NB4 (cell line): ENCODE measurements at places on chromosomes 11 and 22.

GRCh38 chr11:88345408-88345807 is 7.9 kb upstream of the CTSC start:
- peak; percentile 77 for DNase-seq

DNA sequence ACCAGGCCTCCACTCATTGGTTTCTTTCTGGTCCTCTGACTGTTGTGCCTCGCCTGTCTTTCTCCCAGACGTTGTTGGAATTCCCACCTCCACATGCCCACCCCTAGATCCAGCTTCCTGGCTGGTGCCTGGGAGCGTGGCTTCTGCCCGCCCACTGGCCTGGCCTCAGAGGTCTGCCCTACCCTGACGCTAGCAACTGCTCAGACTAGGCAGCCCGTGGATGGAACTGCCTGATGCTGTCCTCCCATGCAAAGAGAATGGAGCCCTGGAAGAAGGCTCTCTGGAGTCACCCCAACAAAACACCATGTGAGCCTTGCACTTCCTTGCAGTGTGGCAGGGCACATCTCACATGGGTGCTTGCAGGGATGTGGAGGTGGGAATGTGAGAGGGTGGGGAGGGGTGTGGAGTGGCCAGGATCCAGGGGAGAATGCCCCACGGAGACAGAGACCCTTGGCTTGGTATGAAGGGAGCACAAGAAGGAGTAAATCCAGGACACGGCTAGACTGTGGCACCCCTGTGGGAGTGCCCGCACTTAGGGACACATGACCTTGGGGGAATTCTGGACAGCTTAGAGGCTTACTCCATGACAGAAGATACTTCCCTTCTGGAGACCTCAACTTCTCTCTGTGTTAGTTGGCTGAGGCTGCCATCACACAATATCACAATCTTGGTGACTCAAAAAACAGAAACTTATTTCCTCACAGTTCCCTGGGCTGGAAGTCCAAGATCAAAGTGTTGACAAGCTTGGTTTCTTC is 22.5 kb upstream of the ADA2 start:
- DNase-seq: peak; percentile 27

DNA sequence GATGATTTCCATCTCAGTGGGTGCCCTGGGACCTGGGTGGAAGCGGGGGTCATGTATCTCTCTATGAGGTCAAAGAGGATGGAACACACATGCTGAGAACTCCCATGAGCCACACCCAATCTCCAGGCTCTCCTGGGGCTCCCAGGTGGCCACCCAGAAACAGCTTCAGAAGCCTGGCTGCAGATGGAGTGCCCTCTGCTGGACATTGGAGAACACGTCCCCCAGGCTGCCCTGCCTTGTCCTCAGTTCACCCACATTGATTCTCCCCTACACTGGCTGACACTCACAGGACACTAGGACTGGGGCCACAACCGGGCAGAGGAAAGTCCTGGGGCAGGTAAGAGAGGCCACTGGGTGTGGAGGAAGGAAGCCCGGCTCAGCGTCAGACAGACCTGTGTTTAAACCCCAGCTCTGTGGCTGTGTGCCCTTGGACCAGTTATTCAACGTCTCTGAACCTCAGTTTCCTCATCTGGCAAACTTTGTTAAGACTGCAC is 4.5 kb upstream of the NOL12 start:
- DNase-seq: peak; percentile 86

DNA sequence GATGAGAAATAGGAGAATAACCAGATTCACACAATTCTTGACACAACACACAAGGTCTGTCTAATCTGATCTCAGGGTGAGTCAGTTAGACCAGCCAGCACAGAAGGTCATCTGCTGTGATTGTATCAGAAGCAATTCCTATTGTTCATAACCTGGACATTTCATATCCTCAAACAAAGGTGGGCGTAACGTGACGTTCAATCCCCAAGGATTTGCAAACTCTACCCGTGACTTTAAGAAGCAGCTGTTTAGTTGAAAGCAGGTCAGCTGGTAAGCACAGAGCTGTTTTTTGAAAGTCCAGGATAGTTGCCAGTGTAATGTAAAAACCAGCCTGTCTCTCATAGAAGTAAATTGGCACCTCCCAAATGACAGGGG is 385.1 kb downstream of the DCDC1 start:
- DNase-seq: no peak

GRCh38 chr11:111361874-111362273 is 17.2 kb downstream of the POU2AF1 start:
- no peak for DNase-seq

- no peak for DNase-seq
Observed at GRCh38 chr11:117627259-117627658, 169.8 kb downstream of the DSCAML1 start.

DNA sequence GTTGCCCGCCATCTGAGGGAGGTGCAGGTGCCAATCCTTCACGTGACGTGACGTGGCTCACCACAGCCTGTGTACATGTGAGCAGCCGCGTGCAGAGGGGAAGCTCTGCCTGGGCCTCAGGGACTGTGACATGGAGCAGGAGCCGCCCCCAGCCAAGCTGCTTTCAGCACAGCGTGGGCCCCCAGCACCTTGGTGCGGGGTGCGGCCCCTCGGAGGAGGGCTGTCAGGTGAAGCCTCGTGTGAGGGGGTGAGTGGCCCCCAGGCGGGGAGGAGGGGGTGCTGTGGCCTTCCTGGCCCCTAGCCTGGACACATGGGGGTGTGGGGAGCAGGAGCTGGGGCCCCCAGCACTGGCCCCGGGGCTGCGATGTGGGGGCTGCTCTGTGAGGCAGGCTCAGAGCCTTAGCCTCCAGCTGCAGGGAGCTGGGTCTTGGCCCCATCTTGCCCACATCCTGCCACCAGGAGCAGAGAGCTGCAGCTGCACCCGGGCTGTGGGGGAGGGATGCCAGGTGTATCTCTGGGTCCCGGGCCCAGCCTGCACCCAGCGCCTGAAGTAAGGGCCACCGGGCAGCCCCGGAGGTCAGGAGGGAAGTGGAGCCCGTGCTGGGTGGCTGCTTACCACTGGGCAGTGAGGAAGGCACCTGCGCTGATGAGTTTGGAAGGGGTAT is at the start of gene ADORA2A:
TSS of gene ADORA2A (plus strand) at position 100 of the 665 bp plus-strand sequence. CDS start 5,806 bp downstream, outside the sequence.
- DNase-seq: peak; percentile 77

DNA sequence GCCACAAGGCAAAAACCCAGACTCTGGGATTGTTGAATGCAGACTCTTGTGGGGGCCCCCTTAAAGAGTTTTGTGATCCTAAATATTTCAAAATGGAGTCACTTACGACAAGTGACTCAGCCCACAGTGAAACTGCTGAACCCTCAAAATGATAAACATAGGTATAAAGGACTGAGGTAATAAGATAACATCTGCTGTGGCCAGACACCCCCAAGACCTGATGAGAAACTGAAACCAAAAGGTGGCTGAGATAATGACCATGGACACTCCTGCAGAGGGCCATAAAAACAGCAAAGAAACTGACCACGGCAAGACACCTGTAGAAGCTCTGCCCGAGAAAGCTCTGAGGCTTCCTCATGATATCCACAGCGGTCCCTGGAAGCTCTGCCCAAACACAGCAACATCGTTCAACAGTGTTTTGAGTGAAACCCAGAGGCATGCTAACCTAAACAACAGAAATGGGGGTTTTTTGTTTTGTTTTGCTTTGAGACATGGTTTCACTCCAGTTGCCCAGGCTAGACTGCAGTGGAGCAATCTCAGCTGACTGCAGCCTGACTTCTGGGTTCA is 1.6 kb upstream of the PLAAT4 start:
- DNase-seq: peak; percentile 21

- no peak for DNase-seq
Observed at GRCh38 chr11:75472081-75472732, 39.2 kb upstream of the KLHL35 start.

- no peak for DNase-seq
Observed at GRCh38 chr11:62152245-62153086, 28.7 kb downstream of the INCENP start.

- DNase-seq: peak; percentile 65
Observed at GRCh38 chr11:65419772-65420481, 2.7 kb upstream of the NEAT1 start.

DNA sequence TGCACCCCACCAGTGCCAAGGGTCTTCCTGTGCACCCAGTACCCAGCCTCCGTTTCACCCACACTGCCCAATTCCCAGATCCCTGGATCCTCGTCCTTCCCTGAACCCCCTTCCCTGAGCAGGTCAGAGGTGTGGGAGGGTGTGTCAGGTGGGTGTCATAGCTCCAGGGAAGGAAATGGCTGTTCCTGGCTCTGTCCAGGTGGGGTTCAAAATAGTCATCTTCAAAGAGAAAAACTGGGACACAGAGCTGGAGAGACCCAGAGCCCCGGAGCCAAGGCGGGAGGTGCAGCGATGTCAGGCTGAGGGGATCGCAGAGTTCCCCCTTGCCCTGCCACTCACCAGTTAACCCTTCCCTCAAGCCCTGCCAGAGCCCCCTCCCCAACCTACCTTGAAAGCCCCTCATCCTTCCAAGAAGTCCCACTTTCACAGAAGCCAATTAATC is 698 bp downstream of the C1QTNF4 start:
- DNase-seq: no peak

DNA sequence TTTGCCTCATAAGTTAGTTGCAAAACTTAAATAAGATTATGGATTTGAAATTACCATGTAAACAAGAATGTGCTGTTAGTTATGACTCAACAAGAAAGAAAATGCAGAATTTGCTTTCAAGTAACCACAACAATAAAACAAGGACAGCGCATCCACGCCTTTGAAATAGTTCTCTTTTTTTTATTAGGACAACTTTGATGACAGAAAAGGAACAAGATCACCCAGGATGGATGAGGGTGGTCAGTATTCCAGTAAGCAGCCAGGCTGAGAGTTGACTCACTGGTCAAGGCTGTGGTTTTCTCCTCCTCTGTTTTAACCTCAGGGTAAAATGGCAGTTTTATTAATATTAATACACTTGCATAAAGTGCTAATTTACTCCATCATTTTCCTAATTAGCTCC is 544.4 kb downstream of the OPCML start:
- no peak for DNase-seq

GRCh38 chr22:38214302-38215056 is 12.7 kb downstream of the MAFF start:
- DNase-seq: no peak

GRCh38 chr11:33692013-33692504 is 8.6 kb downstream of the C11orf91 start:
- DNase-seq: no peak

GRCh38 chr11:14399087-14399486 is 40.1 kb upstream of the RRAS2 start:
- DNase-seq: no peak

- DNase-seq: no peak
Observed at GRCh38 chr22:45917146-45917545, 59.8 kb downstream of the WNT7B start.

GRCh38 chr11:88521399-88521798 is 183.9 kb upstream of the CTSC start:
- no peak for DNase-seq

DNA sequence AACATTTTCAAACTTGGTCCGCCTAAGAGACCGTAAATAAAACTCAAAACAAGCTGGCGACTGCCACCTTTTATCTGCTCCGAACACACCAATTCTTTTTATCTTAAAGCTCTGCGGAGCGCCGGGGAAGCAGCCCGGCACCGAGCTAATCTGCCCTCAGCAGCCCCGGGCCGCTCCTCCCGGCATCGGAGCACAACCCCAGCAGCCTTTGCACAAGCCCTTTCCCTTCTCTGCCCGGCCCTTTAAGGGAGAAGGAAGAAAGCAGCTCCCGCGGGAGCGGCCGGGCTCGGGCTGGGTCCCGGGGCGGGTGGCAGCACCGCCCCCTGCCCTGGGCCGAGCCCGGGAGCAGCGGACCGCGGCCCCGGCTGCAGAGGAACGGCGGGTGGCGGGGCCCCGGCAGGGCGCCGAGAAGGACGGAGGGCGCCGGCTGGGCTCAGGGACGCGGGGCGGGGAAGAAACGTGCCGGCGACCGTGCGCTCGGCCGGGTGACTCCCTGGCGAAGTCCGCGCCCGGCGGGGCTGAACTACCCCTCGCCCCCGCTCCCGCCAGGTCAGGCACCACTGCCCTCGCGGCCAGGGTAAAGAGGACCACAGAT is 133.6 kb upstream of the C11orf58 start:
- DNase-seq: peak; percentile 29

GRCh38 chr22:23063539-23064380 is 6.6 kb upstream of the GNAZ start:
- DNase-seq: no peak

GRCh38 chr11:10785146-10785474 is 23.6 kb downstream of the EIF4G2 start:
- DNase-seq: no peak

DNA sequence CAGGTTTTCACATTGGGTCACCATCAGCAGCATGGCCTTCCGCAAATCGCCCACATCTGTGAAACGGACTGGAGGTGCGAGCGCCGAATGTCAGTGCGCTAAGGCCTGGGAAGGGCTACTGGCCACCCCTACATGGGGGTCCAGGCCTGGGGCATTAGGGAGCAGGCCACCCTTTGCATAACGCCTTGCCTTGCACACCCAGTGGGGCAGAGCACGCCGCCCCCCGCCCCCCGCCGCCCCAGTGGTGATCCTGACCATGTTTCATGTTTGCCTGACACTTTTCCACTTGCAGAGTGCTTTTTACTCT is 2.6 kb downstream of the GRK2 start:
- no peak for DNase-seq

- peak; percentile 73 for DNase-seq
Observed at GRCh38 chr11:93199616-93200015, 1.8 kb upstream of the SLC36A4 start.

- no peak for DNase-seq
Observed at GRCh38 chr11:101498891-101499290, 84.9 kb downstream of the TRPC6 start.

DNA sequence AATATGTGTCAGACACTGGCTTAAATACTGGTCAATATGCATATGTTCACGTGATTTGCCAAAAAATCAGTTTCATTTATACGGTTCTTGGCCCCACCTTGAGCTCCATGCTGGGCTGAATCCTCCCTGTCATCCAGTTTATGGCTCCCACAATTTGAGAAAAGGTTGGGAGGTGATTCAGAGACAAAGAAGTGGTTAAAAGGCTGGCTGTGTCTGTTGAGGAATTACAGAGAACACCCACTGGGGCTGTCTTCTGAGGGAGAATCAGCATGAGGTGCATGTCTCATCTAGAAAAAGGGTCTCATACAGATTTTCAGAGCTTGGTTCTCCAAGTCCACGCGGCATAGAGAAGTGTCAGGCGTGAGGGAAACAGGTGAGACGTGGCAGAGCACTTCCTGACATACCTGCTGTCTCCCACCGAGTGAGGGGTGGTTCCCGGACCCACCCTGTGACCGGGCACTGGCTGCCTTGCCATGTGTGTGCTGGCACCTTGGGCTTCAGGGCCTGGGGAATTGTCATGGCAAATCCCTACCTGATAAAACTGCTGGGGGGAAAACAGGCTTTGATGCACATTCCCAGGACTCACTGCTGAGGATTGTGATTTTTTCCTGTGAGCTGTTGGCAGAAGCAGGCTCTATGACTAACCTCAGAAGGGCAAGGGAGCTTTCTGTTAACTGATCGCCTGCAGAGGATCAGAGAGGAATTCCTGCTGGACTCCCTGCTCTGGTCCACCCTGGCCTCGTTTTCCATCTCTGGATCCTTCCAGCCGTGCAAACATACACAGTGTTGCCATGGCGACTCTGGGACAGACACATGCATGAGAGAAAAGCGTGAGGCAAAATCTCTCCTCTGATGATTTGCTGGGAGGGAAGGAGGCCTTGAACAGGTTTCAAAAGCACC is 223.6 kb downstream of the ADAMTS15 start:
- no peak for DNase-seq
